ENCODE measurements at places on chromosomes 5 and 9.

DNA sequence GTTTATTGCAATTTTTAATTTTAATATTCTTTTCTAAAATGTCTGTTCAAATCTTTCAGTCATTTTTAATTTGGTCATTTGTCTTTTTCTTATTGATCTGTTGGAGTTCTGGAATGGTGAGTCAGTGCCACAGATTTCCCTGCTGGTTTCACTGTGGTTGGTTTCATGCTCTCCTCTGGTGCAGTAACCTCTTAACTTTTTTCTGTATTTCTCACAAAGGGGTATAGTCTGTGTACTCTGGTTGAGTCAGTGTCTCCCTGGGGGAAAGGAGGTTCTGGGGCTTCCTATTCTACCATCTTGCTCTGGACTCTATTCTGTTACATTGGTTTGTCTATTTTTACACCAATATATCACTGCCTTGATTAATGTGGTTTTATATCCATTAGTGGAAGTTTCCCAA lies 178.8 kb downstream of the CSNK1G3 start:
- DNase-seq = no peak

GRCh38 chr9:3058409-3058808 lies 214.5 kb upstream of the PUM3 start:
- DNase-seq = no peak

DNA sequence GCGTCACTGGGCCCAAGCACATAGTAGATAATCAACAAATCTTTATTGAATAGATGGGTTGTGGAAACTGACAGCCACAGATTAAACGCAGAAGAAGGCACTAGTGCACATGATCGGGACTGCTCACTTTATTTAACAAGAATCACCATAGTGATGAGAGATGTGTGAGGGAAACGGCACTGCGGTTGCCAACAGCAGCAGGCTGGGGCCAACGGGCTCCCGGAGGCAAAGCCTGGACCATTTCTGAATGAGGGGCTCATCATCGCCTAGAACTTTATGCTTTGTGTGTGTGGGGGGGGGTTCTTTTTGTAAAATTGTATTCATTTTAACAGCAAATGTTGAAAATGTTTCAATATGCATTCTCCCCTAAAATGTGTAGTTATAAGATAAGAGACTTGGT lies 61.9 kb upstream of the RUFY1 start:
- DNase-seq = no peak

DNA sequence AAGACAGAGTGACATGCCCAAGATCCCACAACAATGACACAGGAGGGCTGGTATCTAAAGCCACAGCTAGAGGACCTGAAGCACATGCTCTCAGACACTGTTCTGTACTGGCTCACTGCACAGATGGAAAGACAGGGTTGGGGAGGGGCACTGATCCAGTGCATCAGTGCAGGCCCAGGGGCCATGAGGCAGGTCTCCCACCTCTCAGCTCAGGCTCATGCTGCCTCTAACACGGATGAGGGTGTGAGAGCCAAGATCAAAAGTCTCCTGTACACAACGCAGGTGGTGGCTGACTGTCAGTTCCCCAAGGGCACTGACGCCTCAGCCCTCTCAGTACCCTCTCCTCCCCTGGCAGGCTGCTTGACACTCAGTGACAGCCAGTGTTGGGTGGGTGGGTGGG lies 10.9 kb downstream of the RAPGEF1 start:
- DNase-seq = no peak

DNA sequence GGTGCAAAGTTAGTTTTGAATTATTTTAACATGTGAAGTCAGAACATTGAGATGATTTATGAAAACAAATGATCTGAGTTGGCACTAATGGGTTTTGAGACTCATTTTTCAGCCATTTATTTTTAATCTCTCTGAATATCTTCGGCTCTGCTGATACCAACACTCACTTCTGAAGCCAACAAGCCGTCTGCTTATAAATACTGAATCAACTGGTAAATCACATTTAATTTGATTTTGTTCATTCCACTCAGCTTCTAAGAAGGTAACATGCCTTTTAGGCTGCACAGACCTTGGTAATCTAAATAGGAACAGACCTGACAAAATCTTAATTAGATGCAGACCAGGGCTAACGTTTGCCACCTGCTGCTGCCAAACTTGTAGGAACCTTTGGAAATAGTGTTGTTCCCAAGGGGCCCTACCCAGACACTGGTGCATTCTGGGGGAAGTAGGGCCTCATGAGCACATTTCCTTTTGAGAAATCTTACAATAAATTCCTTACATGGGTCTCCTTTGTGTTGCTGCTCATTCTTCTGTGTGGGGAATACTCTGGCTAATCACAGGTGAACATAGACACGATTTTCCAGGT lies 182.2 kb downstream of the KCTD16 start:
- no peak for DNase-seq

DNA sequence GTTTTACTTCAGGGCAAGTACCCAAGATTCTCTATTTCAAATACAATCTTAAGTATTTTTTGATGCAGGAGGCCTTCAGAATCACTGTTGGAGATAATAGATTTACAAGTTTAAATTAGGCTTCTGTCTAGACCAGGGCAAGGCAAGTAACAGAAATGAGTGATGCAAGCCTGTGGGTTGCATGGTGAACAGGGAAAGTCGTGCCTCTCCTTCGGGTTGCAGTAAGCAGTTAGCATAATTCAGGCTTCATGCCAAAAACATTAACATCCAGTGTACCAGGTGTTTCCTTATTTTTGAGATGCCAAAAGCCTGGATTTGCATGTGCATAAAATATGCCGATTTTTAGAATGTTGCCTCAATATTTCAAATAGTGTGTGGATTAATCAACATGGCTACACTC lies 369.0 kb downstream of the CAAP1 start:
- no peak for DNase-seq

- no peak for DNase-seq
Measured at GRCh38 chr9:73806876-73807275, 655.2 kb downstream of the ANXA1 start.

- DNase-seq = no peak
Measured at GRCh38 chr5:4627131-4627530, 513.0 kb upstream of the ADAMTS16 start.

- no peak for DNase-seq
Measured at GRCh38 chr5:37838933-37839341, 904 bp downstream of the GDNF start.

DNA sequence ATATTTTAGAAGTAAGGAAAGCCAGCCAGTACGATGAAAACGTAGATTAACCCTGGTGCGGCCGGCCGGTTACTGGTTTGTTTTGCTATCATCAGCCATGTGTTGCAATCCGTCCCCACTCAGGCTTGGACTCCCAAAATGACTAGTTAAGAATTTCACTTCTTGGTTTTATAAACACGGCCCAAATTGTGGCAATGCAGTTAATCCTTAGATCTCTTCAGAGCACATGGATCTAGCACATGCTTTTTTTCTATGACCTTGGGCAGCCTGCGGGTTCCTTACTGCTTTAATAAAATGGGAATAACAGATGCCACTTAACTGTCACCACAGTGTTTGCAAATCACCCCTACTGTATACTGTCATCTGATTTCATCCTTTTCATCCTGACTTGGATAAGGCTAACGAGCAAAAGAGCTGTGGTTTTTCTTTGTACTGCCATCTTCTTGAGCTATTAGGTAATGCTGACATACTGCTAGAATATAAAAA lies 1.5 kb downstream of the NDFIP1 start:
- no peak for DNase-seq

GRCh38 chr5:56561-57290 lies 35.2 kb upstream of the PLEKHG4B start:
- no peak for DNase-seq

- DNase-seq = no peak
Measured at GRCh38 chr5:152389208-152389849, 15.8 kb downstream of the NMUR2 start.

DNA sequence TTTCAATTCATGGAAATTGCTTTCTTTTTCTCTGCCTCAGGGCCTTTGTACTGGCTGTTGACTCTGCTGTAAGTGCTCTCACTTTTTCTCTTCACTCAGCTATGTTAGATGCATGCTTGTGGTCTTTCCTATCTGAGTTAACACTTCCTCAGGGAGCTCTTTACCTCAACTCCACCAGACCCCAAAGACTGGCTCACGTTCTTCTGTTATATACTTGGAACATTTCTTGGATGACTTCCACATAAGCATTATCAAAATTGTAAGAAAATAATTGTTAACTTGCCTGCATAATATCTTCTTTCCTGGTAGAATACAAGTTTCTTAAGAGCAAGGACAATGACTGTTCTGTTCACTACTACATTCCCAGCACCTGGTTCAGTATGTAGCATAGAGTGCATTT lies 455.9 kb downstream of the EBF1 start:
- no peak for DNase-seq

GRCh38 chr9:114745879-114746550 lies 59.8 kb downstream of the TNFSF15 start:
- no peak for DNase-seq

DNA sequence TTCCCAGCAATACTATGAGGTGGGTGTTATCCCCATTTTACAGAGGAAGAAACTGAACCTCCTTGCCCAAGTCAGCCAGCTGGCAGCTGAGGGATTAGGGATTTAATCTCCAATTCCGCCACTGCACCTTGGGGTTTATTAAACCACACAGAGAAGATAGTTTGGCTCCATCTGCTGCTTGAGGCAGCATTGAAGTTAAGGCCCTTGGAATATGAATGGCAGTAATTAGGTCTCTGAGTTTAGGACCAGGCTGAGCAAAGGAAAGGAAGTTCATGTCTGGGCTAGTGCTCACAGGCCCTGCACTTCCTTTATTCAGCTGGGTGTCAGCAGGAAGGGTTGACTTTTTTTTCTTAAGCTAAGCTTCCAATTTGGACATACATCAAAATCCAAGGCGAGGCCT lies 86.9 kb upstream of the GDNF start:
- no peak for DNase-seq

GRCh38 chr9:95086564-95086955 lies 230.9 kb downstream of the FANCC start:
- no peak for DNase-seq

GRCh38 chr5:143023411-143024096 lies 253.4 kb downstream of the ARHGAP26 start:
- no peak for DNase-seq

DNA sequence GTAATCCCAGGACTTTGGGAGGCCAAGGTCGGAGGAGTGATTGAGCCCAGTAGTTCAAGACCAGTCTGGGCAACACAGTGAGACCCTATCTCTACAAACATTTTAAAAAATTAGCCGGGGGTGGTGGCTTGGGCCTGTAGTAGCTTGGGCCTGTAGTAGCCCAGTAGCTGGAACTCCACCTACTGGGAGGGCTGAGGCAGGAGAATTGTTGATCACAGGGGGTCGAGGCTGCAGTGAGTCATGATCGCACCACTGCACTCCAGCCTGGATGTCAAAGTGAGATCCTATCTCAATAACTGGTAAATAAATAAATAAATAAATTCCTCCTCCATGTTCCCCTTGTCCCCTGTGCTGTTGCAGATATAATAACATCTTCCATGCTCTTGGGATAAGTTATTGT lies 14.3 kb downstream of the VCAN start:
- no peak for DNase-seq

GRCh38 chr9:91458906-91459305 lies 35.3 kb upstream of the NFIL3 start:
- DNase-seq = no peak

DNA sequence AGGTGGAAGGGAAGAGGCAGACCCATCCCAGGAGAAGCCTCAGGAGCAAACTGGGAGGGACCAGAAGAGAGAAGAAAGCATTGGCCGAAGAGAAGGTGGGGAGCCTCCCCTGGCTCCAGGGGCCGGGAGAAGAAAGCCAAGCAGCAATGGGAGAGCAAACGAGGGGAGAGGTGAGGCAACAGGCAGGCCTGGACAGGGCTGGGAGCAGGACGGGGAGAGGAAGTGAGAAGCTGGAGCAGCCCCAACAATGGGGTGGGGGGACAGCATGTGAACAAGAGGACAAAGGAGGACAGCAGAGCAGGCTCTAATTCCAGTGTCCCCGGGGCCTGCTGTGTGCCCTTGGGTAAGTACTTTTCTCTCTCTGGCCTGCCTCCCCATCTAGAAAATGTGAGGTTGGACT lies 115.3 kb downstream of the PSD2 start:
- no peak for DNase-seq

GRCh38 chr5:82221020-82221419 lies 57.1 kb downstream of the RPS23 start:
- no peak for DNase-seq

DNA sequence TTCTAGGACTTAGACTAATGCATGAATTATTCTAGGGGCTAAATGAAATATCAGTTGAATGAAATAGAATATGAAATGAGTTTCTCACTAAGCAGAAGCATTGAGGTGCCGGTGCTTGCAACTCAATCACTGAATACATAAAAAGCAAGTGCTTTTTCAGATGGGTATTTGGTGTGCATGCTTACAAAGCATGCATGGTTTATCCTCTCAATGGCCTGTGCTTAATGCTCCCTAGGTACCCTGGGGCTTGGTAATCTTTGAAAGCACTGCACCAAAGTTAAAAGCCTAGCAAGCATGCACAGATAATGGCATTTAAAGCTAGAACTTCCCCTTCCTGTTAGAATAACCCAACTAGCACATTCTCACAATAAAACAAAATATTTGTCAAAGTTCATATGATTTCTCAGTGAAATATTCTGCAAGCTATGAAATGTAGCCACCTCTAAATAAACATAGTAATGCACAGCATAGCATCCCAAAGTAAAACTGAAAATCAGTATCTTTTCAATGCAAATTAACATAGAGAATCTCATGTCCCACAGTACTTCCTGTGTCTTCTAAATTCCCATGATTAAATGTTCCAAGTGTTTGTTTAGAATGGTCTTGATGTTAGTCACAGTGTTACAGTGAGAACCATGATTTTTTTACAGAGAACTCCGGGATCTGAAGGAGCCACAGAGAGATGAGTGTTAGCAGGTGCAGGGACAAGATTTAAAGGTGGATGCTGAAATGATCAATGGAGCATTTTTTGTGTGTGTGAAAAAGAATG lies 143.4 kb upstream of the CDH6 start:
- DNase-seq = no peak

GRCh38 chr5:112977440-112977861 lies 853 bp downstream of the DCP2 start:
- DNase-seq = no peak

DNA sequence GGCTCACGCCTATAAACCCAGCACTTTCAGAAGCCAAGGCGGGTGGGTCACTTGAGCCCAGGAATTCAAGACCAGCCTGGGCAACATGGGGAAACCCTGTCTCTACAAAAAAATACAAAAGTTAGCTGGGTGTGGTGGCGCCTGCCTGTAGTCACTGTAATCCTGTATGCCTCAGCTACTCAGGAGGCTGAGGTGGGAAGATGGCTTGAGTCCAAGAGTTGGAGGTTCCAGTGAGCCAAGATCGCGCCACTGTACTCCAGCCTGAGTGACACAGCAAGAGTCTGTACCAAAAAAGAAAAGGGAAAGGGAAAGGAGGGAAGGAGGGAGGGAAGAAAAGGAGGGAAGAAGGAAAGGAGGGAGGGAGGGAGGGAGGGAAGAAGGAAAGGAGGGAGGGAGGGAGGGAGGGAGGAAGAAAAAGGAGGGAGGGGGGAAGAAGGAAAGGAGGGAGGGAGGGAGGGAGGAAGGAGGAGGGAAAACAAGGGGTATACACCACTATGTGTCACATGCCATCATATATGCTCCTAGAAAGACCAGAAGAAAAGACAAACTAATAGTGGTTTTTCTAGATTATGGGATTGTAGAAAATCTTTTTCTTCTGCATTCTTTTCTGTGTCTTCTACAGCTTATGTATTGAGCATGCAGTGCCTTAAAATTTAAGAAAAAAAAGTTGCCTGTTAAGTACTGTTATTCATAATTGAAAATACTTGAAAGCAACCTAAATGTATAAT lies 240.1 kb downstream of the DENND1A start:
- no peak for DNase-seq
